ENCODE measurements at places on chromosomes 7 and 10. TPM values are rescaled to one million over a fixed set of nuclear protein-coding genes. Genes with fewer than 3 reads are reported as not detected.

GRCh38 chr10:4939224-4940072, 23.8 kb upstream of the AKR1C1 start:
- H3K27ac ChIP-seq = no peak overlapping the region
- no peaks in the 10 kb centered on the region for H3K27me3 ChIP-seq
- no peak overlapping the region for H3K4me3 ChIP-seq
- H3K36me3 ChIP-seq = no peaks in the 10 kb centered on the region
- no peak for DNase-seq
- H3K4me1 ChIP-seq = no peaks in the 10 kb centered on the region

TWIST1 gene
- total RNA-seq = 0.18 TPM

TDRD1 gene
- 0.13 TPM for total RNA-seq

DNA sequence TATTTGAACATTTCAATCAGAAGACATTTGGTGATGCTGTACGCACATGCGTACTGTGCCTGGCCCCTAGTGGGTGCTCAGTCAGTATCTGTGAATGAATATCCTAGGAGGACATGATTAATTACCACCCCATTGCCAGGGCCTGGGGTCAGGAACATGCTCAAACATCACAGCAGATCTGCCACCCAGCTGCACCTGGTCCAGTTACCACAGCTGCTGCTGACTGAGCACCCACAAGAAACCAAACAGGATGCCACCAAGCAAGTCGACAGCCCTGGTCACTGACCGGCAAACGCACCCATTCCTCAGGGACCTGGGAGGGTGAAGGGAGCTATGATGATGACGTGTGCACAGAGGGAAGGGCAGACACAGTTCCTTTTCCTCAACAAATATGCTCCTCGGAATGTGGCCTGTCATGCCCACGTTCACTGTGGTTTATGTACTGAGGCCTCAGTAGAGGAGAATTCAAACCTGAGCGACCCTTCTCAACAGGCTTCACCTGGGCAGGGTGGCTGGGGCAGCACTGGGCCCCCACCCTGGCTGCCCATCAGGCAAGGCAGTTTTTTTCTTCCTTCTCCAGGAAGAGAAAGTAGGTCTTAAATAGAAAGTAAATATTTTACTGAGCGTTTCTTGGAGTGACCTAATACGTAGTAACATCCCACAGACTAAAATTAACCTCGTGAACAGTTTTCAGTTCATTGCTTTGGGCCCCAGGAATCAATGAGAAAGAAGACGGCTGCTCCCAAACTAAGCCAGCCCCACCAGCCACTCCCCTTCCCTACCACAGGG, 13.4 kb downstream of the CTBP2 start:
- no peaks in the 10 kb centered on the region for H3K4me1 ChIP-seq
- no peak overlapping the region for H3K27ac ChIP-seq
- no peaks in the 10 kb centered on the region for H3K27me3 ChIP-seq
- H3K4me3 ChIP-seq = no peak overlapping the region
- H3K36me3 ChIP-seq = no peaks in the 10 kb centered on the region

DNA sequence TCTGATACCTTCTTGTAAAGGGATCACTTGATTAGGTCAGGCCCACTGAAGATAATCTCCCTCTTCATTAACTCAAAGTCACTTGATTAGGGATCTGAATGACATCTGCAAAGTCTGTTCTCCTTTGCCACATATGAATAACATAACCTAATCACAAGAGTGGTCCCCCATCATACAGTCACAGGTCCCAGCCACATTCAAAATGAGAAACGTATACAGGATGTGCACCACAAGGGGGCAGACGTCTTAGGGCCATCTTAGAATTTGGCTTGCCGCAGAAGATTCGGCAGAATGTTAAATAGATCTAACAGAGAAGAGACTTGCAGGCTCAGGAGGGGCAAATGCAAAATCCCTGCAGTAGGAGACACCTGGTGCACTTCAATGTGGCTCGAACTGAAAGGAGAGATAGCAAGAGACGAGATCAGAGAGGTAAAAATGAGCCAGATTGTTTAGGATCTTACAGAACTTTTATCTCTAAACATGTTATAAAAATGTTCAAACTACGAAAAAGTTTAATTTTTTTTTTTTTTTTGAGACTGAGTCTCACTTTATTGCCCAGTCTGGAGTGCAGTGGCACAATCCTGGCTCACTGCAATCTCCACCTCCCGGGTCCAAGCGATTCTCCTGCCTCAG, 10.4 kb upstream of the SMC3 start:
- H3K27ac ChIP-seq = no peak overlapping the region
- H3K4me3 ChIP-seq = no peak overlapping the region
- no peaks in the 10 kb centered on the region for H3K4me1 ChIP-seq
- H3K27me3 ChIP-seq = no peaks in the 10 kb centered on the region

GRCh38 chr7:131105294-131105798, 222.3 kb upstream of the MKLN1 start:
- H3K27ac ChIP-seq = peak overlapping the region; percentile 67
- H3K36me3 ChIP-seq = no peaks in the 10 kb centered on the region
- H3K27me3 ChIP-seq = no peaks in the 10 kb centered on the region
- H3K4me1 ChIP-seq = peaks cover 65% of the 10 kb centered on the region
- H3K4me3 ChIP-seq = peak overlapping the region; percentile 52

DNA sequence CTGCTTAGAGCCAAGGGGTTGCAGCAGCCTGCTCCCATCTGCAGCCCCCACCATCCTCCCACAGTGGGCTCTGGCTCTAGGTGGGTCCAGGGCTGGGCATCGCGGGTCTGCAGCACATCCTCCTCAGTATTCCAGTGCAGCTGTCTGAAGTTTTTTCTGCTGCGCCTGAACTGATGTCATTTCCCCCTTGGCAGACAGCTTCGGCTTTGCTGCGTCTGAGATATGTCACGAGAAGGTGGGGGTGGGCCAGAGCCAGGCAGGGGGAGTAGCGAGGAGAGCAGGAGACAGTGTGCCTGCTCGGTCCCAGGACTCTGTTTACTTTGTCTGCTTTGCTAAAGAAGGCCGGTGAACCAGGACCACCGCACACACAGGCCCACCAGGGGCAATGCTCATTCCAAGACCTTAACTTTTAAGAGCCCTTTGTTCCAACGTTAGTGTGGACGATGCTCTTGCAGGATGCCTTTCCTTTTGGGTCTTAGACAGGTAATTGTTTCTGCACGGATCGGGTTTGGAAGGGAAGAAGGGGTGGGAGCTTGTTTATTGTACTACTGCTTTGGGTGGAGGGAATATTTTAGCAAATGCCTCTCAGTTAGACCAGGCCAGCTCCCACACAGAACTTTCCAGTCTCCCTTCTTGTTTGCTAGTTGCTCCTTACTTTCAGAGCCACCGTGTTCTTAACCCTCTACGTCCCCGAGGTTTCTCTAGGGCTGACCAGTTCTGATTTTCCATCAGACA, 32.4 kb downstream of the WBP1L start:
- H3K27me3 ChIP-seq = no peaks in the 10 kb centered on the region
- H3K4me3 ChIP-seq = no peak overlapping the region
- H3K27ac ChIP-seq = no peak overlapping the region
- H3K4me1 ChIP-seq = peaks cover 35% of the 10 kb centered on the region
- DNase-seq = no peak

Data from CD8-positive, alpha-beta memory T cell (primary cell).